ENCODE measurements at places on chromosomes 5 and 9.

DNA sequence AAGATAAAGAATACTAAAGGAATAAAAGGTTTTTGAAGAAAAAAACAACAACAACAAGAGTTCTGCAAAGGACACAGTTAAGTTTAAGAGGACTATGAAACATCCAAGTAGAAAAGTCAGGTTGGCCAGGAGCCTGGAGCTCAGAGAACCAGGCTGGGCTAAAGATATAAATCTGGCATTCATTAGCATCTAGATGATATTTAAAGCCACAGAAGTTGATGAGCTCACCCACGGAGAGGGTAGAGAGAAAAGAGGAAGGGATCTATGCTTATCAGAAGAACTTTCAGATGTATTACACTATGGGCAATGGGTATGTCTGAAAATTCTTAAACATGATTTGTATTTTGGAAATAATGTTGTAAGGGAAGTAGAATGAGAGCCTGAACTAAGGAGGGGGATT, 9.9 kb downstream of the MIER3 start:
- DNase-seq = no peak

DNA sequence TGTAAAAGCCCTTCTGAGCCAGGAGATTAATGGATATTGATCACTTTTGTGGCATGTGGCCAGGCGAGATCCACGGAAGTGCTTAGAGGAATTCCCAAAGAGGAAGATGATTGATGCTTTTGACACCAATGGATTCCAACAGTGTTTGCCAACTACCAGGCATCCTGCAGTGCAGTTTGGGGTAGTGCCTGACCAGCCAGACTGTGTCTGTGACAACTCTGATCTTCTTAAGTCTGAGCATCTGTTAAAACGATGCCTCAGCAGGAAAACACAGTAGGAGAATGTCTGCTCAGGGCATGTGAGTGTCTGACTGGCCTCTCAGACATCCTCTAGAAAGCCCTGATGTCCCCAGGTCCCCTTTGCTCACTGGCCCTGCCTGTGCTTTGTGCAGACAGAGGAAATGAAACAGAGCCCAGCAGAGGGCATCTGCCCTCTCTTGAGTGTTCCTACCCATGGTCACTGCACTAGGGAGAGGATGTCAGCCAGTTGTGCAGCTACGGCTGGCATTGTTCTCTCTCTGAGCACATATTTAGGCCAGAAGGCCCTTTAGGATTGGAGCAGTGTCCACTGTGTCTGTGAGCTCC, 57.0 kb downstream of the TRPC7 start:
- DNase-seq = no peak

GRCh38 chr5:149775785-149776184, 45.7 kb downstream of the PPARGC1B start:
- no peak for DNase-seq

DNA sequence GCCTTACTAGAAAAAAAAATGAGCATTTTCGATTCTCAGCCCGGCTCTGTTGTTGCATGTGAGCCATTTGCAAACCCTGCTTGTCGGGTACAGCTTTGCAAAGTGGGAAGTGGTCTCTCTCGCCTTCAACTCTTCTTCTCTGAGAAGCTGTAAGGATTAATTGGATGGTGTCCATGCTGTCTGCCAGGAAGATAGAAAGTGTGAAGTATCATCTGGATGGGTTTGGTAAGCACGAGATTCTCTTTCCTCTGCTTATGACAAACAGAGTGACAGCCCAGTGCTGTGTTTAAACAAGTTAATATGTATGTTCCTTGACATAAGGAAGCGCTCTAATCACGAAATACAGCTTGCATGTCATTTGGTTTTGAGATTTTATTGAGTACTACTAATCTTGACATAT, 109.1 kb upstream of the SPATA31D4 start:
- DNase-seq = no peak

- no peak for DNase-seq
These were observed 50.3 kb upstream of the AFAP1L1 start for GRCh38 chr5:149221326-149221725.

DNA sequence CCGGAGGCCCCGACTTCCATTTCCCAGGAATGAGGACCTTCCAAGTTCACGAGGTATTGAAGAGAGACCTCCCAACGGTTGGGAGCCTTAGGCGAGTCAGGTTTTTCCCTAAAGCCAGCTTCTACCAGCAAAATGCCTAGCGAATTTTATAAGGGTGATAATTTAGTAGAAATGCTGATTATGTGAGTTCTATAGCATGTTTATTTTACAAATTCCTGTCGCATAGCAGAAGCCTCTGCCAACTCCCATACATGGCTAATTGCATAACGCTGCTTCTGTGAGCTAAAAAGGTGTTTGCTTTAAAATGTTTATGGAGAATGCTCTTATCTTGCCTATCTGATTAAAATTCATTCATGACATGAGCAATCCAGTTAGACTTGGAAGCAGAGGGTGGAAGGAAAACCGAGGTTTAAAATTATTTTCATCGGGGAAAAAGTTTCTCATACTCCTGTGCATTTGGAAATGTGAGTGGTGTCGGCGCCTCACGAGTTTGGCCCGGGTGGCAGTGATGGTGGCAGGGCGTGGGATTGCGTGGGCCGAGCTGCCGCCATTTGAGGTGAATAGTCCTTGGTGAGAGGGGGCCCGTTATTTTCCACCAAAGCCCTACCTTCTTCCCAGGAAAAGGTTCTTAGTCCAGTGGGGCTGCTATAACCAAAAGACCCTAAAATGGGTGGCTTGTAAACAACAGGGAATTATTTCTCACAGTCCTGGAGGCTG, 104.4 kb upstream of the FCN2 start:
- DNase-seq = no peak

- DNase-seq = no peak
These were observed 67.5 kb upstream of the CCNG1 start for GRCh38 chr5:163369776-163370385.

DNA sequence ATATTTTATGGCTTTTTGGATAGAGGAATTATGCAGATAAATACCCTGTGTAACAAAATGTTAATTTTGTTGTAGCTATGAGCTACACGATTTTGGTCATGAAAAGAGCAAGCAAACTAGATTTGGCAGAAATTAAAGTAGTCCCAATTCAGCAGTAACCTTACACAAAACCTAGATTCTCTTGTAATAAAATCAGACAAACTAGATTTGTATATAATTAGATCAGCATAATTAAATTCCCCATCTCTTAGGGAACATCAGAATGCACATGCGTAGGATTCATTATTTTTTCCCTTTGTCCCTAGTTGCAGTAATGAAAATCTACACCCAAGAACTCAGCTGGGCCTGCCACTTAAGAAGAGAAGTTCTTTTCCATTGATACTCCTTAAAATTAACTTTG, 1879.2 kb upstream of the CDH9 start:
- no peak for DNase-seq

DNA sequence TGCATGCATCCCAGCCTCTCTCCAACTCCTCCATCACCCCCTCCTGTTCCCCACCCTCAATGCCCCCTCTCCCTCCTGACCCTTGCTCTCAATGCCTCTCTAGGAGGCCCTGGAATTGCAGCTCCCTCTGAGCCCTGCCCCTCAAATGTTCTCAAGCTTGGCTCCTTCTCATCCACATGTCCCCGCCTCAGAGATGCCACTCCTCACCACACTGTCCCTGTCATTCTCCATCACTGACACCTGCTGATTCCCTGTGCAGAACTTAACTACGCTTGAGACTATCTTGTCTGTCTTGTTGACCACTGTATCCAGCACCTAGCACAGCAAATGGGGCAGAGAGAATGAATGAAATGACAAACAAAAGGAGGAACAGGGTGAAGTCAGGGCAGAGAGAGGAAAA, 314.4 kb downstream of the SPOCK1 start:
- DNase-seq = no peak

GRCh38 chr9:77985996-77986395, 45.6 kb downstream of the GNAQ start:
- no peak for DNase-seq

DNA sequence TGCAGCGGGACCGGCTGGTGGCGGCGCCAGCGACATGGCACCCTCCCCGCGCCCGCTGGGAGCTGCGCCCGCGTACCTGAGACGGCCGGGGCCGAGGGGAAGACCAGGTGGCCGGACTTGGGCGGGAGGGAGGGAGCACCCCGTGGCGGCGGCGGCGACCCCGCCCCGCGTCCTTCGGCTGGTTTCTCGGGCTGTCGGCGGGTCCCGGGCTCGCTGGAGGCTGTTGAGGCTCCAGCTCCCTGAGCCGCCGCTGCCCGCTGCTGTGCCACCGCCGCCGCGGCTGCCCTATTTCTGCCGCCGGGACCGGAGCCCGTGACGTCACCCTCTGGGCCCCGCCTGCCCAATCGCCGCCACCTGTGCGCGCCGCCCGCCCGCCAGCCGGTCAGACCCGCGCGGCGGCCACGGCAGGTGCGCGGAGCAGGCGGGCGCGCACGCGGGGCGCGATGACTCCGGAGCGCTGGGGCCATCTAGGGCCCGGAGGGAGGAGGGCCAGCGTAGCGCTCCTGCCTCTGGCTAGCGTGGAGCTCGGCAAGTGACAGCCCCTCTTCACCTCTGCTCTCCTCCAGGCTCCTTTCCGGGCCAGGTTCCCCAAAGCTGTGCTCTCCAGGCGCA, at the start of gene FSTL4:
Gene FSTL4, minus strand, starts transcription at position 293 of the 612 bp plus-strand sequence.
- no peak for DNase-seq

DNA sequence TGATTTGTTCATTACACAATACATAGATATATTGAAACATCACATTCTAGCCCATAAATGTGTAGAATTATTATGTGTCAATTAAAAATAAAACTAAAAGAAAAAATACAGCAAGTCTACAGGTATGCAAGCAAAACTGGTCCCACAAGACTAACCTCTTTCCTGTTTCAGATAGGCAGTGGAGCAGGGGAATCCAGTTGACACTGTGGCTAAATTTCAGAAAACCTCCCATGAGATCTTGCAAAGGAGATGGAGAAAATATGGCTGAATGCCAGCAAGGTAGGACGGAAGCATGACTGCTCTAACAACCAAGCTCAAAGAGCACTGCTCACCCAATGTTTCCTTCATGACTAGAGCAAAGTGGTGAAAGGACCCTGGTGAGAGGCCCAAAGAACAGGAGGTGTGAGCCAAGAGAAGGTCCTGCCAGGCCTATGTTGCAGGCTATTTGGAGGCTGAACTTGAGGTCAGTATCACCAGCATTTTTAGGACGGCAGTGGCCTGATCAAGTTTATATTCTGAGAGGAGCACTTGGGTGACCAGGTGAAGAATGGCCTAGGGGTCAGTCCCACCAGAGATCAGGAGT, 1.1 kb upstream of the SH3TC2 start:
- DNase-seq = no peak

- DNase-seq = no peak
These were observed 8.0 kb upstream of the TLR4 start for GRCh38 chr9:117696154-117696553.

- DNase-seq = no peak
These were observed 312.2 kb downstream of the SPOCK1 start for GRCh38 chr5:137186759-137187461.

- DNase-seq = no peak
These were observed 7.1 kb downstream of the SLC6A7 start for GRCh38 chr5:150196986-150197385.

- DNase-seq = no peak
These were observed 16.5 kb downstream of the CAPSL start for GRCh38 chr5:35921930-35922329.

- DNase-seq = no peak
These were observed 27.2 kb upstream of the ASS1 start for GRCh38 chr9:130417602-130418001.

GRCh38 chr5:16061163-16061562, 118.4 kb downstream of the MARCHF11 start:
- no peak for DNase-seq

- DNase-seq = no peak
These were observed 32.1 kb upstream of the EGFL7 start for GRCh38 chr9:136630662-136630992.

DNA sequence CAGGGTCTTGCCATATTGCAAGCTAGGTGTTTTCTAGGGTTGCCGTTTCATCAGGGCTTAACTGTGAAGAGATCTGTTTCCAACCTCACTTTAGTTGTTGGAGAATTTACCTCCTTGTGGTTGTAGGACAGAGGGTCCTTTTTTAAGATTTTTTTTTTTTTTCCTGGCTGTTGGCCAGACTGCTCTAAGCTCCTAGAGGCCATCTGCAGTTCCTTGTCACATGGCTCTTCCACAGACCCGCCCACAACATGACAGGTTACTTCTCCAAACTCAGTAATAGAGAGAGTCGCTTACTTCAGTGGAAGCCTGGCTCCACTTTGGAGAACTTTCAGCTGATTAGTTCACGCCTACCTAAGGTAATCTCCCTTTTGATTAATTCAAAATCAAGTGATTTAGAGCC, 543.7 kb downstream of the DMRTA1 start:
- no peak for DNase-seq

DNA sequence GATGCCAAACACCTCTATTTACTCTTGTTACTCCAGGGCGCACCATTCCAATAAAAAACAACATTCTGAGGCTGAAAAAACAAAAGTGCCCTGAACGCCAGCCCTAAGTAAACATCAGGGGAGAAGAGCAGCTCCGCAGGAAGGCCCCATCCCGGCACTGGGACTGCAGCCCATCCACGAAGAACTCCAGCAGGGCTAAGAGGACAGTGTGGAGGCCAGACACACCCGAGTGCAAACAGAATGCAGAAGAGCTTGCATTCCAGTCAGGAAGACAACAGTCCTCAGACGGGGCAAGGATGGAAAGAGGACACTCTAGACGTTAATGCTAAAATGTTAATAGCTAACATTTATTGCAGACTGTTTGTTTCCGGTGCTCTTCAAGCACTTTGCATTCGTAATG, 33.0 kb downstream of the FAM240B start:
- DNase-seq = no peak

GRCh38 chr9:15277400-15278090, 29.5 kb downstream of the TTC39B start:
- no peak for DNase-seq

DNA sequence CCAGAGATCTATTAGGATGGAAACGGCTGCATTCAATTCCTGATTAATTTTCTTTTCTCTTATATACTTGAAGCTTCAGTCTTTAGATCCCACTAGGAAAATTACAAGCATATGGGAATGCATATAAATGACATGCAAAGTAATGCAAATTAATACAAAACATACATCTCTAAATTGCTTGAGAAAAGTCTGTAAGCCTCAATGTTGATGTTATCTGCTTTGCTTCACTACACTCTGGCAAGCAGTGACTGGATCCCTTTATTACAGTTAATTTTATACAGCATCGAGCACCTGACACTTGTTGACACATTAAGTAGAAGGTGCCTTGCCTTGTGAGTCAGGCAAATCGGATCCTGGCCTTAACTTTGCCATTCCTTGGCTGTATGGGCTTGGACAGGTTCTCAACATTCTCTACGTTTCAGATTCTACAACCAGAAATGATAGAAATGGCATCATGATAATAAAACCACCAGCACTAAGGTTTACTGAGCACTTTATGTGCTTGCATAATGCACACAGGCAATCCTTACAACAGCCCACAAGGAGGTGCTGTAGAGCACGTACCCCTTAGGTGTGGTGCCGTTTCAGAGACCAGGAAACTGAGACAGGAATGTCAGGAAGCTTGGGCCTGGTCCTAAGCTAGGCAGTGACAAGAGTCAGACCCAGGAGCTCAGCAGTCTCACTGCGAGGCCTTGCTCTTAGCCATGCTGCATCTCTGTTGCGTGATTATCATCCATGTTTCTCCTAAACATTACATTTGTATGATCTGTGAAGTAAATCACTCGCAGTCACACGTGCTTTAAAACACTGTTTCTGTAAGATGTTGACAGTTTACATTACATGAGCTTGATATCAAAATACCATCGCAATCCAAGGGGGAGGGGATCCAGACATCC, 2.7 kb downstream of the GCNT4 start:
- no peak for DNase-seq

Measured in type B pancreatic cell (in vitro differentiated cells).